ENCODE measurements at places on chromosomes 12 and 14.

- DNase-seq: no peak
Observed at GRCh38 chr14:96246539-96246847, 9.5 kb upstream of the BDKRB1 start.

GRCh38 chr14:25004389-25004809 lies 45.5 kb downstream of the STXBP6 start:
- DNase-seq: no peak

DNA sequence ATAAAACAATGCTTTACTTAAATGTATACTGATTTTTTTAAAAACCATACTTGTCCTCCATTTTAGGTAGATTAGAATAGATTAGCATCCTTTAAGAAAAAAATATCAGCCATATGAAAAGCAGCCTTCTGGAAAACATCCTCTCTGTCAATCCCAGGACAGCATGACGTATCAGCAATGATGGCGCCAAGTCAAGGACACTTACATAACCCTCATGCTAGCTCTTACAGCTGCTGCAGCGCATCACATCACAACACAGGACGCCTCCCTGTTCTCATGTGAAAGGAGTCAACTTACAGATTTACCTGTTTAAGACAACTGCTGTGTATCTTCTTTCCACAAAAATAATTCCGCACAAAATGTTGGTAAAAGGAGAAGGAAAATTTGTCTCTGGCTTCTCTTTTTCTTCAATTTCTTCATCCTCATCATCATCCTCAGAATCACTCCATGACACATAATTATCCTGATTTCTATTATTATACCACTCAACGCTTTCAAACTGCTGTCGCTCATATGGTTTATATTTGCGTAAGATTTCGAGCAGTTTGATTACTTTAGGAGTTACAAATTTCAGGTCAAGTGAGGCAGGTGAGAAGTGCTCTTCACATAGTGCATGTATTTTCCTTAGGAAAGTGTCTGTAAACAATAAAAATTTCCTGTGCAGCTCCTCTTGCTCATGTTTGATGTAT lies 33.3 kb downstream of the DICER1 start:
- DNase-seq: peak; percentile 87

- DNase-seq: no peak
Observed at GRCh38 chr14:94638961-94639817, 27.0 kb downstream of the SERPINA3 start.

GRCh38 chr12:117766008-117766407 lies 202.8 kb downstream of the KSR2 start:
- DNase-seq: no peak

DNA sequence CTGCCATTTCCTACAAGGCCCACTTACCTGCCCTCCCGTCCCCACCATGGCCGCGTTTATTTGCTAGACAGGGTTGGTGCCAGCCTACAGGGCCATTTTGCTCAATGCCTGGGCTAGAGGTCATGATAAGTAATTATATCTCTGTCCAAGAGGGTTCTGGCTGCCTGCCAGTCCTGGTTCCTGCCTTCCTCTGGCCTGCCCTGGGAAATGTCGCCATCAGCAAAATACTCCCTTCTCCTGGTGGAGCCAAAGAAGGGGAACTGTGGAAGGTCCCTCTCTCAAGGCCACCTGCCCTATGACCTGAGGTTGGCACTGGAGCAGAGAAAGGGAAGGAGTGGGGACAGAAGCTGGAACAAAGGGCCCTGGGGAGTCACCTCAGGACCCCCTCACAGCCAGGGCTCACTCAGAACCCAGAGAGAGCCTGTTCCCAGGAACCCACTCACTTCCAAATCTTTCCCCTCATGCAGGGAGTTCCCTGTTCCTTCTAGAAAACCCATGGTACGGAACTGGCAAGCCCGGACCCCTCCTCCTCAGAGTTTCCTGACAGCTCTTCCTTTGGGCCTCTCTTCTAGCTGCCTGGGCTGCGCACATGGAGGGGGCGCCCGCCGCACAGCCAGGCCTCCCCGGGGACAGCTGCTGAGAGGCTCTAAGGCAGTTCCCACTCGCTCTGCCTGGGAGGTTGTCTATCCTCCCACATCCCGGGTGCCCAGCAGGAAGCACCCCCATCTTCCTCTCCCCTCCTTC lies 280.5 kb downstream of the DPF3 start:
- DNase-seq: no peak

DNA sequence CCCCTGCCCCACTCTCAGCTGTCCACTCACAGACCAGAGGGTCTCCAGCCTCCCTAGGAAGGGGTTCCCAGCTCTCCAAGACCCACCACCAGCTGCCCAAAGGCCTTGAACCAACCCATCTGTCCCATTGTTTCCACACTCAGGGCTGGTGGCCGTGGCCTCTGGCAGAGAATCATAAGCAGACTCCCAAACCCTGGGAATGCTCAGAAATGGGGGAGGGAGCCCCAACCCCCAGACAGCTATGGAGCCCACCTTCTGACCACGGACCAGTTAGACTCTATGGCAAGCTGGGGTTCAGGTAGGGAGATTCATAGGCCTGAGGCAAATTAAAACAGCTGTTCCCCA lies 280.0 kb downstream of the DPF3 start:
- DNase-seq: no peak

- no peak for DNase-seq
Observed at GRCh38 chr12:127519779-127520178, 747.2 kb upstream of the TMEM132C start.

GRCh38 chr12:63877693-63878092 lies 33.2 kb downstream of the SRGAP1 start:
- DNase-seq: no peak

DNA sequence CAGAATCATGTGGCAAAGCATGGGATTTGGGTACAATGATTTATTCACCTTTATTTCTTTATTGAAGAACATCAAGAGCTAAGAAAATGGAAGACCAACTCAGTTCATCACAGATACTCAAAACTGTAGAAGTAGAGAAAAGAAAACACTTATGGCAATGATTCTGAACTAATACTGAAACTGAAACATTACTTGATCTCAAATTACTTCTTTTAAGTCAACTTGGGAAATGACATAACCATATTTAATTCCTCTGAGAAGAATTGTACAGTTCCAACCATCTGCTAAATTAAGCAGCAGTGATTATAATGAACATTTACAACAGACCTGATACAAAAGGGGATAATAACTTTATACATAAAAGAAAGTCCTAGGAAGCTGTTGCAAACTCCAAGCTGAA lies 466.5 kb downstream of the TMTC2 start:
- no peak for DNase-seq

Measured in NCI-H187 treated with DMSO at 0.1 percent for 48 hours (cell line).